T1000 (cell line): ENCODE measurements at places on chromosomes 1 and 21.

- DNase-seq, result no peak
These were observed 184.0 kb upstream of the C1orf87 start for GRCh38 chr1:60257531-60257930.

- peak; percentile 27 for DNase-seq
These were observed 29.1 kb downstream of the KNCN start for GRCh38 chr1:46522184-46522968.

DNA sequence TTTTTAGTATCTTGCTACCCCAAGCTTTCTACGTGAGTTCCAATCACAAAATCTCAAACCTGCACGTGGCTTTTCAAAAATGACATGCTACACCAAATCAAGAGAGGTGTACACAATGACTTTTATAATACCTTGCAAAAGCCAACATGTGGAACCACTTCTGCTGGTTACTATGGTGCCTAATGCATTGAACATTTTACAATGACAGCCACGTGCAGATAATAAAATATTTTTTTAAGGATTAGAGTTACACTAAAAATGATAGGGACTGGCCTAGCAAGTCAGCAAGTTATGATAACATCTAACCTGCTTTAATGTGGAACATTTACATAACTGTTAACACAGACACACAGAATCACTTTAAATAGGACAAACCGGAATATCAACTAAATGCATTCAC lies 30.2 kb downstream of the EYA3 start:
- DNase-seq, result no peak

GRCh38 chr1:152440635-152441471 lies 26.8 kb upstream of the CRNN start:
- DNase-seq, result no peak

GRCh38 chr21:8989261-8989711 lies 1532.1 kb upstream of the TPTE start:
- no peak for DNase-seq

DNA sequence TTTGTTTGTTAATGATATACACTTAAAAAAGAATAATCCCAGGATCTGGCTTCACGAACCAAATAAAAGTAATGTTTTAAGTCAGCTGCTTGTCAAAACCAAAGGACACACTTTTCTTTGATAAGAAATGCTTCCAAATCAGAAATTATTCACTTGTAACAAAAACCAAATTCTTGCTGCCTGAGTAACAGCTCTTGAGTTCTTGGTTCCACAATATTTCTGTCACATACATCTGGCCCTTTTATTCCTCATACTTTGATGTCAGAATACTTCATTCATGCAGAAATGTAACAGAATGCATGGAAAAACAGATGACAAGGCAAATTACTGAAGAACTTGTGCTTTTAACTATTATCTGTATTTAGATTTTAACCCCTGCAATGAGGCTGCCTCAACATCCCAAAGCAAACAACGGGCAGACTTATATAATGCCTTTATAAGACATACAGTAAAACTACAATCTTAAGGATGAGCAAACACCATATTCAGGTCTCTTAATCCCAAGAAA lies 1.5 kb downstream of the VAMP4 start:
- no peak for DNase-seq
